ENCODE measurements at places on chromosomes 2 and 18.
A peak's percentile ranks its signal among the peaks of the same experiment; 100 is the strongest.

DNA sequence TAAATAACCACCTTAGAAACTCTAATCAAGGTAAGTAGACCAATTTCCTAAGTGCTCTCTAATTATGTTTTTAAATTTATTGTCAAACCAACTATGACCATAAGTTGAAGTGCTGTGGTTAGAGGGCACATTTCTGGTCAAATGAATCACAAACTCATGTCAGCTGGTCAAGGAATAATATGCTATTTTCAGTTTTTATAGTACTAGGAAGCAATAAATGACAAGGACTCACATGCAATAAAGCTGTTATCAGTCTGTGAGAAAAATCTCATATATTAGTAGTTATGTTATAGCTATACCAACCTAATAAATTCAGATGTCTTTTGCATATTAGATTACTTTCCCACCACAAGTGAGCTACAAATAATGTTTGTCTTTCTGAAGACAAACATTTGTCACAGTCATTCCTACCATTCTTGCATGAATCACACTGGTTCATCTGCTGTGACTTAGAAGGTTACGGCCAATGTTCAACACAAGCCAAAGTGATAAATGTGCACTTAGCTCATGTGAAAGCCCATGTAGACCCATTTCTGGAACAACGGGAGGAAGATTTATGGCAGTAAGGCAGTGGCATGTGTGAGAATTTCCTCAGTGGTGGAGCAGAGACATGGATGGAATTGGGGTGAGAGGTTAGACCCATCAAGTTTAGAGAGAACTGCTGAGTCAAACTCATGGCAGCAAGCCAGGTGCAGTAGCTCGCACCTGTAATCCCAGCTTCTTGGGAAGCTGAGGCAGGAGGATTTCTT lies 27.4 kb upstream of the CCNYL1 start:
- DNase-seq = no peak

DNA sequence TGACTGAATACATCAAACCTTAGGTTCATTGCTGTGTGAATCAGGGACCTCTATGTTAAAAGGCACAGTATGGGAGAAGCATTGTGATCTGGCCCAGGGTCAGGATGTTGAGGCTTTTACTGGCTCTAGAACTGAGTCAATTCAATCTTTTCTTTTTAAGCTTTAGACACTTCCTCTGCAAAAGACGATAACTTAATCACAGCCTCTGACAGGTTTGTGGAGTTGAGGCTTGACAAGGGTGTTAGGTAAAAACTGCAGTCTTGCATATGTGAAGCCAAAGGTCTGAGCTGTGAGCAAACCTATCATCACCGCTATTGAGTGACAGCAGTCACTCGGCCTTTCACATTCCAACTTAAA lies 17.3 kb upstream of the ARHGAP25 start:
- DNase-seq = peak; percentile 69

GRCh38 chr18:3851159-3851558 lies 401.2 kb downstream of the TGIF1 start:
- DNase-seq = no peak

DNA sequence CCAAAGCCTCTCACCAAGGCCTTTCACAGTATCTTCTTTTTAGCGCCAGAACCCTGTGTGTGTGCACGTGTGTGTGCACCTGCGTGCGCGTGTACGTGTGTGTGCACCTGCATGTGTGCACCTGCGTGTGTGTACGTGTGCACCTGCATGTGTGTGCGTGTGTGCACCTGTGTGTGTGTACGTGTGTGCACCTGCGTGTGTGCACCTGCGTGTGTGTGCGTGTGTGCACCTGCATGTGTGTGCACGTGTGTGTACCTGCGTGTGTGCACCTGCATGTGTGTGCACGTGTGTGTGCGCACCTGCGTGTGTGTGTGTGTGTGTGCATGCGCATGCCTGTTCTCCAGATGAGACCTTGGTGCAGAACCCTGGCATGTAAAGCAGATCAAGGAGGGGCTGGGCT lies 131.4 kb upstream of the HDAC4 start:
- DNase-seq = no peak

- DNase-seq = peak; percentile 68
These were observed 49.9 kb downstream of the LPIN2 start for GRCh38 chr18:2963048-2963447.

- DNase-seq = no peak
These were observed 42.4 kb downstream of the THUMPD2 start for GRCh38 chr2:39736640-39737039.

GRCh38 chr2:163878718-163879117 lies 142.9 kb upstream of the FIGN start:
- DNase-seq = no peak
